Stimulated activated CD4-positive, alpha-beta T cell treated with anti-CD3 and anti-CD28 coated beads, Interleukin-12 subunit alpha, Interleukin-12 subunit beta, amount 100 ng/mL, for 48 hours (primary cell): ENCODE measurements at places on chromosomes 12 and 14.

GRCh38 chr14:81990312-81990761 is 456.7 kb upstream of the SEL1L start:
- DNase-seq: no peak

DNA sequence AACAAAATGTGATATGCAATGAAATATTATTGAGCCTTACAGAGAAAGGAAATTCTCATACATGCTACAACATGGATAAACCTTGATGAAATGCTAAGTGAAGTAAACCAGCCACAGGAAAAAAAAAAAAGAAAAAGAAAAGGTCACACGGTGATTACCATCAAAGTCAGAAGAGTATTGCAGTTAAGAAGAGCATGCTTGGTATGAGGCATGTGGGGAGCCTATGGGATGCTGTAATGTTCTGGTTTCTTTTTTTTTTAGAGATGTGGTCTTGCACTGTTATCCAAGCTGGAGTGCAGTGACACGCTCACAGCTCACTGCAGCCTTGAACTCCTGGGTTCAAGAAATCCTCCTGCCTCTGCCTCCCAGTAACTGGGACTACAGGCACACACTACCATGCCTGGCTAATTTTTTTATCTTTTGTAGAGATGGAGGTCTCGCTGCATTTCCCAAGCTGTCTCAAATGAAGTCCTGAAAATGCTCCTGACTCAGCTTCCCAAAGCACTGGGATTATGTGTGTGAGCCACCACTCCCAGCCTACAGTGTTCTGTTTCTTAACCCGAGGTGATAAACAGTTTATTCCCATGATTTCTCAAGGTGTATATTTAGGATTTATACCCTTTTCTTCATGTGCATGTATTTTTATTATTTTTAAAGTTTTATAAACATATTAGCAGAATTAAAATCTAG is 96.2 kb downstream of the SEC23A start:
- no peak for DNase-seq

DNA sequence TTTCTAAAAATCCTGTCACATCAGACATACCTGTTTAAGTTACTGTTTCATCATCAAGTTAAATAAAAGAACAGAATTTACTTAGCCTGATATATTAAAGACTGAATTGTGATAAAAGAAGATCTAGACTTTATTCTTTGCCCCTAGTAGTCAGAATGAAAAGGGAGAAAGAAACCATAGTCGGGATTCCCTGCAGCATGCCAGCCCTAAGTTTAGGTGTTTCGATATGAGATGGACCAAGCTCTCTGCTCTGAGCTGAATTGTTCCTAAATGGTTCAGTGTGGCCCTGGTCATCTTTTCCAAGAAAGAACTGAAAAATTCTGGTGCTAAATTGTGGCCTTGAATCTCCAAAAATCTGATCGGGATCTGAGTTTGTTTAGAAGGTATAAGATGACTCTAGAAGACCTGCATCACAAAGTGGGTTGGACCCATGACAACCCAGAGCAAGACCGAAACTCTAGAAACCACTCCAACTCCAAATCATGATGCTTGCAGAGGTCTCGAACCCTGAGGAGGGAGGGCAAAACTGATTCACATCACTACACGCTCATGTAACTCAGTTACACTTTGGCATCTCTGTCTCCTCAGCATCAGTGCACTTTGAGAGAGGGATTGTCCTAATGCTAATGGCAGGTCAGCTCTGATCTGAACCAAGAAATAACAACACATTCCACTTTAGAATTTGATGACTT is 15.7 kb downstream of the PTGER2 start:
- no peak for DNase-seq

DNA sequence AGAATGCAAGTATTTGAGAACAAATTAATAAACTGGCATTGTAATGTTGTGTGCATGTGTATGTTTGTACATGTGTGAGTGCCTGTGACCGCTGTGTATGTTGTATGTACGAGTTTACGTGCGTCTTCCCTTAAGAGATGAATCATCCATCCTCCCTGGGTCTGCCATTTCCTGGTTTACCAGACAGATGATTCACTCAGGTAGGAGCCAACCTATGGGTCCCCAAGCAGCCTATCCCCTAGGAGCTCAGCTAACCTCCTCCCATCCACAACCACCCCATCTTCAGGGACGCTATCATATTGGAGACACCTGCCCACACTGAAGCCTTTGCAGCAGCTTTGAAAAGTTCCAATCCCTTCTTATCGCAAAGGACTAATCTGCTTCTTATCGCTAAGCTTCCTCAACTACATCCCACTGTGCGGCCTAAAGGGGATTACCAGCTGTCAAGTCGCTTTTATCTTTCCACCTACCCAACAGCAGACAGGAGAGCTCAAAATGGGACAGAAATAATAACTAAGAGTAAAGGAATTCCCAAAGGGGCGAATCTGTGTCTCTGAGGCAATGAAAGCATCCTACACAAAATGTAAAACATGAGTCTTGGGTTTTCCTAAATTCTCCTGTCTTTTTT is 81.5 kb upstream of the TMCC3 start:
- DNase-seq: no peak

DNA sequence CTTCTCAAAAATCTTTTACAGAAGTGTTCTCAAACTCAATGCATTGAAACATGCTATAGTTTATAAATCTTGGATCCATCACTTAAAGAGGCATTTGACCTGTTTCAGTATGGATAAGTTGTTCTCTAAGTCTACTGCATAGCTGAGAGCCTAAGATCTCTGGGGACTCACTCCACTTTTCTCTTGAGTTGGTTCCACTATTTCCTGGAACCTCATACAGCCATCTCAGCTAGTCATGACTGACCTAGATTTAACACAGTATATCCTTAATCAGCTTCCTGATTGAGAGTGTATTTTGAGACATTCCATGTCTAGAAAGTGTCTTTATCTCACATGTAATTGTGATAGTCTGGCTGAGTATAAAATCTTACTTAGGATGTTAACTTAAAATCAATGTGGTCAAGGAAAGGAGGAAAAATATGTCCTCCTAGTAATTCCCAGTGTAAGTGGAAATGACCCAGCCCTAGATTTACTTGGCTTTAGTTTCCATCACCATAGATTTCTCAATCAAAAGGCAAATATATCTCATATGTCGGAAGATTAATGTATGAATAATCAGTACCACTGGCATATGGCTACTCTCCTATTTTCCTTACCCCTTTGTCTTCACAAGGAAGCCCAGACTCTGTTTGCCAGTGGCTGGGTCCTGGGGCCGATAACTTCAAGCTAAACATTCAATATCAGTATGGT is 61.9 kb downstream of the KICS2 start:
- no peak for DNase-seq
